Stimulated activated CD4-positive, alpha-beta T cell treated with anti-CD3 and anti-CD28 coated beads, Interleukin-2, amount 100 ng/mL, for 4 hours (primary cell): ENCODE measurements at places on chromosomes 1 and 21.
A peak's percentile ranks its signal among the peaks of the same experiment; 100 is the strongest.

DNA sequence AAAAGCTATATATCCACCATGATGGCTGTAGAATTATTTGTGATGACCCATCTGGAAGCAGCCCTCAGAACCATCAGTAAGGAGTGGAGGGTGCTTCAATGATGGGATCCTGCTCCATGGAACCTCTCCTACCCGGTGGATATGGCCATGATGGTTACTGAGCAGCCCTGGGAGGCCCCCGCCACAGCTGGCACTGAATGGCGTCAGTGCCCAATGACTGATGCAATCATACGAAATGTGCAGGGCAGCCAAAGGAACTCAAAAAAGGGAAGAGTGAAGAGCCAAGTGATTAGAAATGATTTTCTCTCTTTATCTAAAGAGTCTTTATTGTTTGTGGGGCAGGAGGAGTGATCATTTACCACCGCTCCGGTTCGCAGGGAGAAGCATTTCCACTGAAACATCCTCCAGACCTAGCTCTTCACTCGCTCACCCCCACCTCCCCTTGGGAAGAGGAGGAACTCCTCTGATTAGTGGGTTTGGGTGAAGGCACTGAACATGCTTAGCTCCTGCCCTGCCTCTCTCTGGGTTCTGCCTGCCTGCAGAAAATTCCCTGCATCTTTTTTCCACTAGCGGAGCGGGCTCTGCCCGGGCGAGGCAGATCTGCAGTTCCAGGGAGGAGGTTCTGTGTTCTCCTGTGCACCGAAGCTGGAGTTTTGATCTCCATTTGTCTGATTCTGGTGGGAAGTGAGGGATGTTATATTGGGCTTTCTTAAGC, 260.3 kb downstream of the GRIK3 start:
- no peak for DNase-seq

DNA sequence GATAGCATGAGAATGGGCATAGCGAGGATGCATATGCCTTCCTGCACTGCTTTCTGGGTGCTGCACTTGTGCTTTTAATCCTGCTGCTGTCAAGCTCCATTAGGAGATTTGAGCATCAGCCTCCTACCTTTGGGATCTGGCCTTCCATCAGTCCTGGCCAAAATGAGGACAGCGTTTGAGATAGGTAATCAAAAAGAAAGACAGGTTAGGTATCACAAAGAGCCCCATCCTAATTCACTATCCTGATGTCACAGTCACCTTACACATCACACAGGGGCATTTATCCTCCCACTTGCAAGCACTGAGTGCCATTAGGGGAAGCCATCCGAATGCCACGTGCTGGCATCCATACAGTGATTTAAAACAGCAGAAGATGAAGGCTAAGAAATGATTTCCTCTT, 13.2 kb upstream of the FAM163A start:
- no peak for DNase-seq

- no peak for DNase-seq
Observed at GRCh38 chr1:176022574-176022973, 184.5 kb downstream of the COP1 start.

DNA sequence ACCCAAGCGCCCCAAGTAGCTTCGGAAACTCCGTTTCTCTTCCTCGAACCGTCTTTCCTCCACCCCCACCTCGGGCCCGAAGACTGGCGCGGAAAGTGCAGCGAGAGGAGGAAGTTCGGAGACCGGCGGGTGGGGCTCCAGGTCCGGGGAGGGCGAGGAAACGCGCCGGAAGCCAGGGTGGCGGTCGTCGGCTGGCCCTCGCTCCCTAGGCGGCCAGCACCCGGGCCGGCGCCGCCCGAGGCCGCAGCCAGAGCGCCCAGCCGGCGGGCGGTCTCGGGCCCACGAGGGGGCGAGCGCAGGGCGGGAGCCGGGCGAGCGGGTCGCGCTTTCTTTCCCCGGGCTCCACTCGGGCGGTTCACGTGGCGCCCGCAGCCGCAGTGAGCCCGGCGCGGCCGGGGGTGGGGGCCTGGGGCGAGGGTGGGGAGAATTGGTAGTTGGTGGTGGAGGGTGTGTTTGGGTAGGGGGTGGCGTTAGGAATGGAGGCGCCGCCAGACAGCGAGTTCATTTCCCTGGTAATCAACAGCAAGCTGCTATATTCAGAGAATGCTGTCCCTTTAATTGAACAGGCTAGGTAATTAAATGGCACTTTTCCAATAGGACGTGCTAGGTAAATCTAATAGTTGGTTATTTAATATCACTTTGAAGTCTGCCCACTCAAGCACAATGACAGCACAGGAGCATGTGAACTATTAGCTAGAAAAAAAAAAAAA, 6.7 kb downstream of the LMO4 start:
- DNase-seq = peak; percentile 42

DNA sequence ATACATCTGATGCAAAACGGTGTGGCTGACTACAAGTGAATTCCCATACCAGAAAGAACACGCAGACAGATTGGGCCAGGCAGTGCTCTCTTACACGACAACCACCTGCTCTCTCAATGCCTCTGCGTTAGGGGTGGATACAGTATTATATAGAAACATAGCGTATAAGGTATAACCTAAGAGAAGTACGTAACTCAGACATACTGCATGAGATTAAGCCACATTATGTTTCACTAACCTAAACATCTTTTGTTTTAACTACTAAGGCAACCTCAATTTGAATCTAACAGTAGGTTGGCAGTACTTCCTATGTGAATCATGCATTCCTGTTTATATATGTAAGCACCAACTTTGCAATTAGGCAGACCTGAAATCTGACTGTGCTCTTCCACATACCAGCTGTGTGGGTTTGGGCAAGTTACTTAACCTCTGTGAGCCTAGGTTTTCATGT, 58.1 kb upstream of the COA6 start:
- peak; percentile 19 for DNase-seq

- DNase-seq = no peak
Observed at GRCh38 chr1:94590203-94591137, 48.9 kb upstream of the F3 start.

DNA sequence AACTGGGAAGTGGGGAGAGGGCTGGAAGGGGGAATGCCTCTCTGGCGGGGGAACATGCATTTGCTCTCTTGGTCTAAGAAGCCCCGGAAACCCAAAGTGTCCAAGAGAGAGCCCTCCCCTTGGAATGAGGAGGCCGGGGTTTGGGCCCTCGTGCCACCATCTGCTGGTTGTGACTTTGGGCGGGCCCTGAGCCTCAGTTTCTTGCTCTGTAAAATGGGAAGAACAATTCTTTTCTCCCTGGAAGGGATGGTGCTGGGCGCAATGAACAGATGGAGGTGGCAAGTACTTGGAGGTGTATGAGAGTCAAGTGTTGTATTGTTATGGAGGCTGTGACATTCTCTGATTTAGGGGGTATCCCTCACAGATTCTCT, 69.9 kb upstream of the TARDBP start:
- no peak for DNase-seq

GRCh38 chr1:55929652-55930051, 649.7 kb downstream of the PLPP3 start:
- DNase-seq = no peak

GRCh38 chr1:212754193-212754592, 37.4 kb downstream of the NSL1 start:
- no peak for DNase-seq

- DNase-seq = no peak
Observed at GRCh38 chr21:36697060-36697850, 1.7 kb upstream of the SIM2 start.

- DNase-seq = no peak
Observed at GRCh38 chr1:180501865-180502360, 464 bp downstream of the ACBD6 start.

- no peak for DNase-seq
Observed at GRCh38 chr1:113666126-113666525, 93.2 kb downstream of the PHTF1 start.

DNA sequence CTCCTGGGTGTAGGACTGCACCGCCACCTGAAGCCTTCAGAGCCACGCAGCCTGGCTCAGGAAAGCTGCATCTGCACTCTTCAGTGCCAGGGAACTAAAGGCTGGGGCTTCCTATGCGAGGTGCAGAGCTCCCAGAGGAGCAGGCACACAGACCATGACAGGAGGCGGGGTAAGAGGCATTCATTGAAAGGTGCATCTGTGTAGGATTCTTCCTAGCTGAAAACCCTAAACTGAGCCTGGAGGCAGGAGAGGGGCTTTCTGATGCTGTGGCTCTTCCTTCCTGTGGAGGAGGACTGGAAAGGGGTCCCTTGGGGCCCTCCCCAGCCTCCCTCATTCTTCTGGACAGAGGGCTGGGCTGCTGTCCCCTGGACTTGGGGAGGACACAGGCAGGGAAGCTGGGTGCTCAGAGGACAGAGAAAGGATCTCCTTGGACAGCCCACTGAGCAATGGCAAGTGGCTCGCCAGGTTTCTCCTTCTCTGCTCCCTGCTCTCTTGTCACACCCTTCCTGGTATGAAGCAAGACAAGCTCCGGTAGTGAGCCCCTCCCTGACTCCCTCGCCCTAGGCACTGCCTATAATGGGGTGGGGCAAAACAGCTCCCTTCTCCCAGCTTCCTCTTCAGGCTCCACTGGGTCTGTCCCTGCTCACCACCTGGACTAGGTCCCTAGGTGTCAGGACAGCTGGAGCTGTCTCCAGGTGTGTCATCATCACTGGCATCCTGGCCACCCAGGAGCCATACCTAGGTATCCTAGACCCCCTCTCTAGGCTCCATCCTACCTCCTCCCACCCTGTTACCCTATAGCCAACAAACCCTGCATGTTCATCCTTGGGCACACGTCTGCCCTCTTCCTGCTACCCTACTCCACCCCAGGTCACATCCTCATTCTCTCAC, 20.0 kb downstream of the S100A6 start:
- DNase-seq = no peak

GRCh38 chr1:152039461-152039860, 2.7 kb upstream of the S100A11 start:
- no peak for DNase-seq

GRCh38 chr1:84010136-84010535, 11.2 kb upstream of the TTLL7 start:
- DNase-seq = no peak

GRCh38 chr1:154419620-154420571, 14.8 kb downstream of the IL6R start:
- DNase-seq = peak; percentile 47

DNA sequence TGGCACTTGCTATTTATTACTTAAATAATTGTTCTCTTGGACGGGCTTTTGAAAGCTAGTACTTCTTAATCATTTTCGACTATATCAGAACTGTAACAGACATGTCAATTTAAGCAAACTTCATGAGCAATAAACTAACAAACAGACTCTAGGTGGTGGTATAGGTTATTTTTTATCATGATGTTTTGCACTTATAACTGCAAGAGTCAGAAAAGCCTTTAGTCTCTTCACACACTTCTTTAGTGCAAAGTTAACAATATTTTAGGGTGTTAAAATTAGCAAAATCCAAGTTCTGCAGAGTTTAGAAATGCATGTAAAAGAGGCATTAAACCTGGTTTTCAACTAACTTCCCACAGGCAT, 2.2 kb downstream of the NRIP1 start:
- no peak for DNase-seq

DNA sequence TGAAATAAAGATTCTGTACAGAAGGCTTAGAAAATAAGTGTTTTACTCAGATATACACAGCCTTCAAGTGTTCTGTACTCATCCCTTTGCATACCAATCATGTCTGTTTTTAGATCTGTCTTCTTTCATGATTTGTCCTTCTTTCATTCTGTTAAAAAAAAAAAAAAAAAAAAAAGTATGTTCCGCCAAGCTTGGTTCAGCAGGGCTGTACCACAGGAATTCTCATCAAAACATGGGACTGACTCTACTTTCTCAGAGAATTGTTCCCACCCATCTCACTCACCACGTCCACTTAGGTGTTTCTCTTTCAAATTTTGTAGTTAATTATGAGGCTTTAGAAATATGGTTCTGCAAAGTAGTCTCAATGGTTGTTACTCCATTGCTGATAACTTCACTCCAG, 119.0 kb downstream of the AK5 start:
- no peak for DNase-seq

GRCh38 chr1:17176306-17177061, 28.4 kb upstream of the PADI1 start:
- no peak for DNase-seq
